Fibroblast of skin of scalp (primary cell): ENCODE measurements at places on chromosomes 5 and 9.

GRCh38 chr9:86639899-86640379 lies 285.7 kb upstream of the TUT7 start:
- DNase-seq = no peak

DNA sequence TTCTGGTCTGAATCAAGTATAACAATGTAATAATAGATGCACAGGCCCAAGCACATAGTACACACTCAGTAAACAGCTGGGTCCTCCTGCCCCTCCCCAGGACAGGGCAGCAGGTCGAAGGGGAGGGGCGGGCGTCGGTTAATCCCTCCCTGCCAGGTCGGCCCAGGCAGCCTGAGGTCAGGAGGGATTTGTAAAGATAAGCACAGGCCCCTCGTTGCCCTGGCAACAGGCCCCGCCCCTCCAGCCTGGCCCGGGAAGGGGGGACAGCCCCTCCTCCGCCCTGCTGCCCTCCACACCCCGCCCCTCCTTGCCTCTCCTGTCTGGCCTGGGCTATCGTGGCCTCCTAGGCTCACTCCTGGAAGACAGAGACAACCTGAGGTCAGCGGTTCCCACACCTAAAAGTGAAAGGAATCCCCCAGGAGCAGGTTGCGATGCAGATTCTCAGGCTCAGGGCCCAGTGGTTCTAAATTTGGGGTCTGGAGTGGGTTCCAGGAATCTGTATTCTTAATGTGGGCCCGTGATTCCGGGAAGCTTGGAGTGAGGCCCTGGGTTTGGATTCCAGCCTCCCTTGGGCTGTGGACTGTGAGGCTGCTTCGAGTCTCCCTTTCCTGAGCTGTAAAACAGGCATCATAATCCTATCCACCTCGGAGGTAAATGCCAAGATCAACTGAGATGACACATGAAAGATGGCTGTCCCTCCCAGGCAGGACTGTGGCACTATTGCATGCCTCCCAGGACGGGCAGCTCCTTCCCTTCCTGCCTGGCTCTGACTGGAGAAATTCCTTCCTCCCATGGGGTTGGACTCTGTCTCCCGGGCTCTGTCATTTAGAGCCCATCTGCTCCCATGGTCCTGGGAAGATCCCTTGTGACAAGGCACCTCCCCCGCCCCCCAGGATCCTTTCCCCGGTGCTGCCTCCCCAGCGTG lies 4.4 kb downstream of the CRB2 start:
- no peak for DNase-seq

- DNase-seq = peak; percentile 60
Measured at GRCh38 chr5:15995341-15996052, 184.1 kb downstream of the MARCHF11 start.

DNA sequence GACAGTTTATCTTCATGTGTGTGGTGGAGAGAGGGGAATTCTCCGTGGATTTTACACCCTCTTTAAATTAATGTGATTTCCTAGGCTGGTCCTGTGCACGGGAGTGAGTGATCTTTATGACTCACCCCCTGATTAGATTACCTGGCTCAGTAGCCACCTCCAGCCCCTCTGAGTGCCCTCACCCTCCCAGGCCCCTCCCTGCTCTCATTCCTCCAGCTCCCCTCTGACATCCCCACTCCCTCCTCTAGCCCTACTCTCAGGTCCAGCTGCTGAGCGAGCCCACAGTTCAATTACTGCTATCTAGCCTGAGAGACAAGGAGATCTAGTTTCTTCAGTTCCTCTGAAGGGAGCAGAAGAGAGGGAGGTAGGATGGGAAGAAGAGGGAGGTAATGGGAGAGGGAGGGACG lies 61.8 kb upstream of the ARAP3 start:
- no peak for DNase-seq

DNA sequence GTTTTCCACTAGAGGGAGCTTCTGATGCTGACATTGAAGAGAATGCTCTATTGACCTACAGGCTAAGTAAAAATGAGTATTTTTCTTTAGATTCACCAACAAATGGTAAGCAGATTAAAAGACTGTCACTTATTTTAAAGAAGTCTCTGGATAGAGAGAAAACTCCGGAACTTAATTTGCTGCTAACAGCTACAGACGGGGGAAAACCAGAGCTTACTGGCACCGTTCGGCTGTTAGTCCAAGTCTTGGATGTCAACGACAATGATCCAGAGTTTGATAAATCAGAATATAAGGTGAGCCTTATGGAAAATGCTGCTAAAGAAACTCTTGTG lies 764 bp downstream of the PCDHA11 start:
- no peak for DNase-seq

DNA sequence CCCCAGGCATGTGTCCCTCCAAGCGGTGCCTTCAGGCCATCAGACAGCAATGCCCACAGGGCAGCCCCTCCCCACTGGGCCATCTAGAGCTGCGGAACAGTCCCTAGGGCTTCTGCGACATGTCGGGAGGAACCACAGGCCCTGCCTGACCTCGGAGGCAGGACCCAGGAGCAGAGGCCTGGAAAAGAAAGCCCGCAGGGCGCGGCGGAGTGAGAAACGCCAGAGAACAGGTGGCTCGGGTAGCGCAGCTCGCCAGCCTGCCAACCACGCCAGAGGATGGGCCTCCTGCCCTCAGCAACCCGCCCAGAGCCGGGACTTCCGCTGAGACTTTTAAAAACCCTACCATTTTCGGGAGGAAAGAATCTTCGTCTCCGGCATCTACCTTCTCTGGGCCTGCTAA lies 715 bp downstream of the LCN8 start:
- no peak for DNase-seq
